ENCODE measurements at places on chromosomes 12 and 14.
A peak's percentile ranks its signal among the peaks of the same experiment; 100 is the strongest.

DNA sequence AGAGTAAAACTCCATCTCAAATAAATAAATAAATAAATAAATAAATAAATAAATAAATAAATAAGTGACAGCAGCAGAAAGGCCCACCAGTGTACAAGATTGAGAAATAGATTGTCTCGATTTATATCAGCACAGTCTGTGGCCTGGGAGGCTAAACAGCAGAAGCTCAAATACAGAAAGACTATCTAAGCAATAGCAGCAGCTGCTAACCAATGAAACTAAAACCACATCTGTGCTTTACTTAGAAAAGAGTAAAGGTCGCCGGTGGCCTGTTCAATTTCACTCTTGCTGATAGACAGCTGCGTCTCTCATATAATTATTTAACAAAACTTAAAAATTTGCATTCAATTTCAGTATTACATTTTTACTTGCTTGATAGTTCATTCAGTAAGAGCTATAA is 325.7 kb downstream of the CEP128 start:
- no peak for DNase-seq

- DNase-seq = no peak
Measured at GRCh38 chr12:62760779-62761178, 174.2 kb downstream of the PPM1H start.

GRCh38 chr12:89833337-89834252 is 125.0 kb upstream of the ATP2B1 start:
- DNase-seq = no peak

DNA sequence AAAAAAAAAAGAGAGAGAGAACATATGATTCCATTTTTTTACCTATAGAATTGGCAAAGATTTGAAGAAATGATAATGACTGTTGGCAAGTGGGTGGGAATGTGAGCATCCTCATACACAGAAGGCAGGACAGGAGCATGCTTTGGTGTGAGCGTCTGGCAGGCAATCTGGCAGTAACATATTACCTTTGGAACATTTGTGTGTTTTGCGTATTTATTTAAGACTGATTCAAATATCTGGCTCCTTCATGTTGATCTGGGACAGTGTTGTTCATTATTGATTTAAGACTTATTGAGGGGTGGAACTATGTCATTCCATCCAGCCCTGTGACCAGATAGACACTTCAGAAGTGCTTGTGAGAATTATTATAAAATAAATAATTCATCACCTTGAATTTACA is 53.1 kb downstream of the PPP1R36 start:
- no peak for DNase-seq

- DNase-seq = no peak
Measured at GRCh38 chr12:102010265-102010994, 51.4 kb downstream of the WASHC3 start.

DNA sequence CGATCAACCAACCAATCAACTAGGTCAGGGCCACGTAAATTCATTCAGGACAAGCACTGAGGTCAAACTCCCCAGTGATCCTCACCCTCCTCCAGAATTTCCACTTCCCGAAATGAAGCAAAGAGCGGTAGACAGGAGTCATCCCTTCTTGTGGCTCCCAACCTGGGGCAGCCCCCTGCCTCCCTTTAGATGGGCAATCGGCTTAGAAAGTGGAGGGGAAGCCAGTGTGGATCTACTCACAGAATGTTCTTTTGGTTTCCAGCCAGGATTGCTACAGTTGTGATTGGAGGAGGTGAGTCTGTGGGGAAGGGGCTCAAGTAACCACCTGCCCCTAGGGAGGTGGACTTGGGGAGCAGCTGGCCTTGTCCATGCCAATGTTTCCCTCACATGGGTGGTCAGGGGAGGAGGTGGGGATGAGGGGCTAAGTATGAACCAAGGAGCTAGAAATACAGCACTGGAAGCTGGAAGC is 4.1 kb downstream of the IFI27 start:
- DNase-seq = no peak

GRCh38 chr14:27881646-27882045 is 884.9 kb upstream of the FOXG1 start:
- no peak for DNase-seq

DNA sequence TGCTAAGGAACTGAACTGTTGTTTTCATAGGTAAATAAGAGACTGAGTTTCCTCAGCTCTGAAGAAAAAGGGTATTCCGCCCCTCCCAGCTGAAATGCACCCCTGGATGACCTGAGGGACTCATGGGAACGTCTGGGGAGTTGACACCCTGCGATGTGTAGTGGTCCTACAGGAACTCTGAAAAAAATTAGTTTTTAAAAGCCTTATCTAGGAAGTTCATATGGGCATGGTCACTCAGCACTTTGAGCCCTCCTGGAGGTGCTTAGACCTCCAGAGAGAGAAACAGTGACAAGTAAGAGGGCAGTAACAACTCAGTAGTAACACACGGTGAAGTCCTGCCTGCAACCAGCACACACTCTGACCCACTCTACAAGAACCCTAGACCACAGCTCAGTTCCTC is 91.2 kb upstream of the CNOT2 start:
- no peak for DNase-seq

DNA sequence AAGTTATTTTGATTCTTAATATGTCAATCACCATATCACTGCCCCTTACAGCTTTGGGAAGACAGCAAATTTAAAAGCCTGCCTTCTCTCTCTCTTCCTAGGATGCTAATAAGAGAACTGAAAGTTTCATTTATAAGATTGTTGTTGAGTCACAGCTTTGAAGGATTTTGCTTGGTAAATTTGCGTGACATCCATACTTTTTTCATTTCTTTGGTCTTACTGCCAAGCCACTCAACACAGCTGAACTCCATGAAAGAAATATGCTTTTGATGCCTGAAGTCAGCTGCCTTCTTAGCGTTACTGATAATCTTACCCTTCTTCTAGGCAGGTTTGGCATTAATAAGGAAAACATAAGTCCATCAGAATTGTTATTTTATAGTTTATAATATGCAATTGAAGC is 155.0 kb downstream of the CRADD start:
- no peak for DNase-seq

GRCh38 chr12:28104903-28105864 is 85.1 kb upstream of the CCDC91 start:
- DNase-seq = no peak

- DNase-seq = no peak
Measured at GRCh38 chr14:23722675-23723074, 86.5 kb downstream of the DHRS2 start.

DNA sequence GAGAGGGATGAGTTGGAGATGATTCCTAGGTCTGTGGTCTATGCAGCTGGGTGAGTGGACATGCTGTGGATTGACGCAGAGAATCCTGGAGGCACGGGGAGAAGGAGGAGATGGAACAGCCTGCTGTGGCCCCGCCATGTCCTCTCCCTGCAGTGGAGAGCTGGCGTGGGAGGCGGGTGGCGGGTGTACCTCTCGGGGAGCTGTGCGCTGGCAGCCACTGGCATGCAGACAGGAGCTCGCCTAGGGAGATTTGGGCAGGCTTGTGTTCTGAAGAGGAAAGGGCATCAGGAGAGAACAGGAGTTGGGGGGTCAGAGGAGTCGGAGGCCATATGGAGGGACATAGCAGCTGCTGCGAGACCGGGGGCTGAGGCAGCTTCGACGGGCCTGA is 56.1 kb downstream of the TECPR2 start:
- no peak for DNase-seq

GRCh38 chr12:112352921-112353320 is 29.3 kb downstream of the HECTD4 start:
- peak; percentile 7 for DNase-seq

- DNase-seq = no peak
Measured at GRCh38 chr12:99804715-99805114, 157.2 kb downstream of the GARIN6 start.

GRCh38 chr12:118544569-118544968 is 168.2 kb downstream of the SUDS3 start:
- peak; percentile 74 for DNase-seq

- DNase-seq = no peak
Measured at GRCh38 chr12:89276860-89277259, 75.4 kb downstream of the DUSP6 start.

DNA sequence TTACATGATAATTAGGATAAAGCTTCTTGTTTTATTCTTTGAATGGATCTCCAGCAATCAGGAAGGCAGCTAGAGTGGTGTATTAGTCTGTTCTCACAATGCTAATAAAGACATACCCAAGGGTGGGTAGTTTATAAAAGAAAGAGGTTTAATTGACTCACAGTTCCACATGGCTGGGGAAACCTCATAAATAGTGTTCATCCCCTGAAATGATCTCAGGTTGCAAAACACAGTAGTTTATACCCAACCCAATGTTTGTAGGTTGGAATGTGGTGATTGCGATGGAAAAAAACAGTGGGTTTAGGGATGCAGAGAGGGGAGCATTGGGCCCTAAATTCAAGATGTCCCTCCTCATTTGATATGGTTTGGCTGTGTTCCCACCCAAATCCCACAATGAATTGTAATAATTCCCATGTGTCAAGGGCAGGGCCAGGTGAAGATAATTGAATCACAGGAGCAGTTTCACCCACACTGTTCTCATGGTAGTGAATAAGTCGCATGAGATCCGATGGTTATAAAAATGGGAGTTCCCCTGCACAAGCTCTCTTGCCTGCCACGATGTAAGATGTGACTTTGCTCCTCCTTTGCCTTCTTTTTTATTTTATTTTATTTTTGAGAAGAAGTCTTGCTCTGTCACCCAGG is 11.5 kb downstream of the MUCL1 start:
- no peak for DNase-seq

DNA sequence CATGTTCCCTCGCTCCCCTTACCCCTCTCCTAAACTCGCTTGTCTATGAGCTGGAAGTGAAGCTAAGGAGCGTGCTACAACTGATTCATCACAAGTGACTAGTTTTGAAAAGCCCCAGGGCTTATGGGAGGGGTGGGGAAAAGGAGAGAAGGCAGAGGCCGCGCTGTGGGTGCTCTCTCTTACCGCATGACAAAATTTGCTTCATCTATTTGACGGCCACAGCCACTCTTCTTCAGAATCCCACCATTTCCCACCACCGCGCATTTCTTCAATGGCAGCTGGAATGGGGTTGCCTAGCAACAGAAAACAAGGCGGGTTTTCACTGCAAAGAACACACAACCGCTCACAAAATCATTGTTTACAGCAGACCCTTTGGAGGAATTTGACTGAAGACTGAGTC is 79.4 kb downstream of the ST8SIA1 start:
- peak; percentile 21 for DNase-seq

DNA sequence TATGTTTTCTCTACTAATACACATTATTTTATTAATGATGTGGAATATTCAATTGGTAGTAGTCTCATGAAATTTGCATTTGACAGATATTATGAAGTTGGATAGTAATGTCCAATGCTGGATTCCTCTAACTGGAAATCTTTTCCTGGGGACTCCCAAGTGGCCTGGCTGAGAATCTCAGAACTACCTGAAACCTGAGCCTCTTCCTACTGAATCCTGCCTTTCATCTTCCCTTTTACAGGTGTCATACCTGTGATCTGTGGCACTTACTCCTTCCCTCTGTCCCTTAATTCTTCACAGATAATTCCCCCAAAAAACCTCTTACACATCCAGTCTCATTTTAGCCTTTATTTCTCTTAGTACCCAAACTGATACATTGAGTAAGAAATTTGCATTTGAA is 89.7 kb upstream of the MYF6 start:
- no peak for DNase-seq

GRCh38 chr14:20855652-20856291 is 35.4 kb upstream of the RNASE3 start:
- DNase-seq = peak; percentile 76

Measured in RWPE1 (cell line).